ENCODE measurements at places on chromosomes 2 and 18.
A peak's percentile ranks its signal among the peaks of the same experiment; 100 is the strongest.

- no peak for DNase-seq
These were observed 56.3 kb upstream of the FZD5 start for GRCh38 chr2:207825978-207826377.

GRCh38 chr2:218437969-218438368 is 19.0 kb downstream of the VIL1 start:
- DNase-seq: no peak

GRCh38 chr2:240248721-240249422 is 108.4 kb upstream of the OTOS start:
- peak; percentile 55 for DNase-seq

DNA sequence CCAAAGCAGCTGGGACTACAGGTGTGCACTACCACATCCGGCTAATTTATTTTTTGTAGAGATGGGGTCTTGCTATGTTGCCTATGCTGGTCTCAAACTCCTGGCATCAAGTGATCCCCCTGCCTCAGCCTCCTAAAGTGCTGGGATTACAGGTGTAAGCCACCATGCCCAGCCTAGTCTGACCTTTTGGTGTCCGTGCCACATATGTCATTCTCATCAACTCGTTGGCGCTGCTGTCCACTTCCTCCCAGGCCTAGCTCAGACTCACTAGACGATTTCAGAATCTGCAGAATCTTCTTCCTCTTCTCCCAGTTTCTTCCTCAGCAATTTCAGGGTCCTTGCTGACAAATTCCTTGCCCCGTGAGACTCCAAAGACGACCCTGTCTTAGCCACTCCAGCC is 39.8 kb upstream of the DNMT3A start:
- DNase-seq: peak; percentile 47

- DNase-seq: no peak
These were observed 8.0 kb upstream of the KDM3A start for GRCh38 chr2:86433137-86433536.

- no peak for DNase-seq
These were observed 21.2 kb downstream of the QPCT start for GRCh38 chr2:37365669-37366068.

DNA sequence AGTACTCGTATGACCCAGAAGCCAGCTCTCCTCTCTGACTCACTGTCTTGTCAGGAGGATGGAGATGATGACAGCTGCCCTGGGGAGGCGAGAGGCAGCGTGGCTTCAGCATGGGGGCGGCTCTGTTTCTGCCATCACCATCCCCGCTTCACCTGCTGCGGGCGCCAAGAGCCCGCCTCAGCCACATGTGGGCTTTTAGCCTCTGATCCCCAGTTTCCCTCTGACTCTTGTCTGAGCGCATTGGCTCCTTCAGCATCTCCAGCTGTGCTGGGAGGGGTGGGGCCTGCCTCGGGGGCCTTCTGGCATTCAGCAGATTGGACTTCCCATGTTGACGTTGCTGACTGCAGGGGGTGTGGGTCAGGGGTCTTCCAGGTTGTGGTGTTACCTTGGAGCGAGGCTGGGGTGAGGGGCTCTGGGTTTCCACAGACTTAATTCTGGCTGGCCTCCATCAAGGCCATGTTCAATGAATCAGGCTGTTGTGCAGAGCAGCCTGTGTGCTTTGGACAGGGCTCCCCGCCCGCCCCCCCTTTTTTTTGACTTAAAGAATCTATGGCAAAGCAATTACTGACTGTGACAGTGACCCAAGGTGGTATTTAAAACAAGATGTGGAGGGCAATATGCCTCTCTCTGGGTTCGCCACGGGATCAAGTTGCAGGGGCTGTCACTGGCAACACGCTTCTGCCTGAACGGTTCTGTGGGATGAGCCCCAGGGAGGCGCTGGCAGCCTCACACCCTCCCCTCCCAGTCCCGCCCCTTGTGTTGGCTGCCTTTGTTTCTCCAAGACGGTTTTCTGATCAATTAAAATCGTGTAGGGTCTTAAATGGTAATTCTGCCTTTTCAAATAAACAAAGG is 228.3 kb downstream of the LDLRAD4 start:
- DNase-seq: no peak

GRCh38 chr2:170098626-170099312 is 79.2 kb upstream of the MYO3B start:
- DNase-seq: no peak

DNA sequence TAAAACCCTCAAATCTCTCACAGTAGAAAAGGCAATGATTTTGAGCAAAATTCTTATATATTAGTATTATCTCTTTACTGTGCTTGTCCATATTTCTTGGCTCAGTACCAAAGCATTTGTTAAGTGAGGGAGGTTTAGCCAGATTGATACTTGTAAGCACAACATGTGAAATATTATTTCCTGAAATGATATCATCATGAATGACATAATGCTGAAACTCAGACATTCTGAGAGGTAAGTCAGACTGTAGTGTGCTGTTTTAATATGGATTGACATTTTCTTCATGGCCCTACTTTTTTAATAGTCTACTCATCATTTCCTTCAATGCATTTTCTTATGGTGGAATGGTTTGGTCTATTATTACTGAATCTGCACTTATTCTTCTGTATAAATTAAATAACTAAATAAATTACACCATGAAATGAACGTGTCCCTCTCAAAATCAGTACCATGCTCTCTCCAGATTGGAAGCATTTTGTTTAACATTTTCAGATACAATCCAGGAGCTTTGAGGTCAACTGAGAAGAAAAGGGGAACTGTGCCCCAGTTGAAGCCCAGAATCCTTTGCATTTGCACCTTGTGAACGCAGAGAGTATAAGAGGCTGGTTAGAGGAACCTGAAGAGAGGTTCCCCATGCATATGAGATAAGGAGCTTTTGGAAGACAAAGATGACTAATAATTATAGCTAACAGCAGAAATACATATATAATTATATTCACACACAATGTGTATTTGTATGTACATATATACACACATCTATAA is 50.1 kb upstream of the CRACDL start:
- no peak for DNase-seq

GRCh38 chr2:239187464-239188253 is 213.2 kb downstream of the HDAC4 start:
- no peak for DNase-seq

GRCh38 chr2:69469784-69470183 is 32.5 kb upstream of the NFU1 start:
- no peak for DNase-seq

GRCh38 chr2:230772156-230772555 is 59.5 kb downstream of the CAB39 start:
- no peak for DNase-seq

DNA sequence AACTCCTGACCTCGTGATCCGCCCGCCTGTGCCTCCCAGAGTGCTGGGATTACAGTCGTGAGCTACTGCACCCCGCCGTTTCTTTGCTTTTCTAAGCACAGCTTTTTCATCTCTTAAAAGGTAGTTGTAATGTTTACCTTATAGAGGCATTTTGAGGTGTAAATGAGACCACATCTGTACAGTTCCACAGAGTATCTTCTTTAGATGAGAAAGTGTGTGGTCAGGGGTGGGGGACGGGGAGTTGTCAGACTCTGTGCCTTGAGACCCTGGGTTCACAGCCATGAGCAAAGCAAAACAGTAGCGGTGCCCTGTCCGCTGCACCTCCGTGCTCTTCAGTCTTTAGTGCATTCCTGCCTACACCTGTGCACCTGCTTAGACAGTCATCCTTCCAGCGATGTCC is 251.6 kb downstream of the ZNF407 start:
- no peak for DNase-seq

DNA sequence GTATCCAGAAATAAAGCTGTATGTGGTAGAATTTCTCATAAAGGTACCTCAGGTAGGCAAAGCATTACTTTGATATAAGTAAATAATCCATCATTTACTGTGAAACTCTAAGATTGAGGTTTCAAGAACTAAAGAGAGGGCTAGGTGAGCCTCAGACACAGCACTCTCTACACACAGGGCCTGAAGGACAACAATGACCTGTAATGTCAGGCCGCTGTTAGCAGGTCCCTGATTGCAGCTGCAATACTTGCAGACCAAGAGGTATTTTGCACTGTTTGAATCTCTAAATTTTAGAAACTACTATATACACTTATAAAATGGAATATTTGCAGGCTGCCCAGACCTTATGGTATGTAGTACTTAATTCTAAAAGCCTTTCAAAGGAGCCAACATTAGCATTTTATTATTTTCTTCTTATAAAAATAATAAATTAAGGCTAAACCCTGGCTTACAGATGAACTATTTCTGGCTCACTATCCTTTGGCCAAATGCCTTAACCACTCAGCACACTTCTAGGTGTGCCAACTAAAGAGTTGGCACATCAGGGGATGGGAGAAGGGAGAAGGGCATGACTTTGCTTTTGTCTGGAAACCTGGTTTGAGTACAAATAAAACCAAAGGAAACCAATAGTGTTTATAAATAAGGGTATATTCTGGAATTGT is 66.7 kb upstream of the SLC39A10 start:
- DNase-seq: no peak

GRCh38 chr2:169038338-169038757 is 7.2 kb upstream of the ABCB11 start:
- no peak for DNase-seq

DNA sequence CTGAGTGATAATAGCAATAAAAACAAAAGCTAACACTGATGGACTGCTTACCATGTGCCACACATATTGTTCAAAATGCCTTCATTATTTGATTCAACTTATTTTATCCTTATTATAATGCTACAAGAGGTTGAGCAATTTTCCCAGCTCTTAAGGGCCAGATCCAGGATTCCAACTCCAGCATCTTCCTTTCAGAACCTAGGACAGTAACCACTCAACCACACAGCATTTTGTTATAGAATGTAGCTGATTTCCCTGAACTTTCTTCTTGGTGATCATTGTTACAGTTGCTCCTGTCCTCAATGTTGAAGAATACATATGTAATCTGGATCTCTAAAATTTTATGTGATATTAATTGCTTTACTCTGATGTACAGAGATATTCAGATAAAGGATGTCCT is 341.7 kb downstream of the PIK3C3 start:
- DNase-seq: no peak

DNA sequence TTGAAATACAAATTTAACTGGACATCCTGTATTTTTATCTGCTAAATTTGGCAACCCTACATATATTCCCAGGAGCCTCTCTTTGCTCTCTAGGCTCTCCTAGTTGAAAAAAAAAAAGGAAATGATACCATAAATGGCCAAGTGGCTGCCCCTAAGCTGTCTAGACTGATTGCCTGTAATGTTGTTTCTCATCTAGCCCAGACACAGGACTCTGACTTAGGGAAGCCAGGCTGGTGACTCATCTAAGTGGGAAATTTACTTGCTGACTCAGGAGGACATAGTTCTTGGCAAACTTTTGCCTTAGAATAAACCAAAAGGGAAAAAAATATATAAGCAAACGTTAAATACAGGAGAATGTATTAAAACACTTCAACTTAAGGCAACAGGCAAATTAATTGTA is 14.6 kb upstream of the ITGAV start:
- DNase-seq: no peak

DNA sequence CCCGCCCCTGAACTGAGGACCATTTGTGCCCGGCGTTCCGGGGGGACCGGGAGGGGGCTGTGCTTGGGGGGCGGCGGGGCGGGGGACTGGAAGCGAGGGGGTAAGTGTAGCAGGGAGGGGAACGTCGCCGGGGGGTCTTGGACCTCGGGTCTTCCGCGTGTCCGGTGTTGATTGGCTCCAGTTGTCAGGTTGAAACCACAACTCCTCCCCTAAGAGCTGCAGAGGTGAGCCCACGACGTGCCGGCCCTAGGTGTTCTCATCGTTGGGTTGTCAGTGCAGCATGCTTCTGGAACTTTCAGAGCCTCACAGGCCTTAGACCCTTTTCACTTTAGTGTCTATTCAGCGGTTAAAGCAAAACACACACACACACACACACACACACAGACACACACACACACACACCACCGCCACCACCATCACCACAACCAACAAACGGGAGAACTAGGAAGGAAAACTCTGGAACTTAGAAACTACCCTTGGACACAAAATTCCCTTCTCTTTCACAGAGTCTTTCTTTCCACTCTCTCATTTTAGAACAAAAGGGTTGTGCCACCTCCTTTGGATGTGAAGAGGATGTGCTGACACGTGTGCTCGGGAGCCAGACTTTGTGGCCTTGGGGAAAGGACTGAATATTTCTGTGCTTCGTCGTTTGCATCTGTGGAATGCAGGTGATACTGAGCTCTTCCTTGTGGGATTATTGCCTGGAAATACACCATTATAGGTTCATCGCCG is 6.7 kb upstream of the DLX2 start:
- no peak for DNase-seq

DNA sequence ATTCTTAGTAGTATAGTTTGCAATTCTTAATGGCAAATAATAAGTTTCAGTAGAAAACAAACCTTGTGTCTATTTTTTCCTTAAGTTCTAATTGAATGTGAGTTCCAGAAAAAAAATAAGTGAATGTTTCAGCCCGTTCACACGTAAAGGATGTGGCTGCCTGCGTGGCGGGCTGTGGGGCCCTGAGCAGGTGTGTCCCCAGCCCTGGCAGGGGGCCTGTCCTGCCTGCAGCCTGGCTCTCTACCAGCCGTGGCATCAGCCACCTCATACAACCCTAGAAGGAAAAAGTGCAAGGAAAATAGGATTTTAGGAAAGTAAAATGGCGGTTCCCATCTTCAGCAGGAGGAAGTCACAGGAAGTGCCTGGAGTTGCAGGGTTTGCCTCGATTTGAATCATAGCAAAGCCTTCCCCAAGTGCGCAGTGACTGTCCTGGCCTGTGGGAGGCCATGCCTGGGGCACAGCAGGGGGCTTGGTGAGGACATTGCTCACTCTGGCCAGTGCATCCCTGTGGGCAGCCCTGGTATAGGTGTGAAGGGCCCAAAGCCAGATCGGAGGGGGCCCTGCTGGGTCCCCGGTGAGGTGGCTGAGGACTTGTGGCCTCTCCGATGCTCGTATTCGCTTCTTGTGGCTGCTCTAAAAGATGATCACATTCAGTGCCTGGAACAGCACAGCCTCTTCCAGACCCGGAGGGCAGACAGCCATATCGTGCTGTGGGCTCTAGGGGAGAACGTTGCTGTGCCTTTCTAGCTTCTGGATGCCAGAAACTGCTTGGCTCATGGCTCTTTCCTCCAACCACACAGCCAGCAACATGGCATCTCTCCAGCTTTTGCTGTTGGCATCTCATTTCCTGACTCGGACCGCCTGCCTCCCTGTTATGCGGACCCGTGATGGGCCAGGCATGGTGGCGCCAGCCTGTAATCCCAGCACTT is 12.6 kb downstream of the DTYMK start:
- DNase-seq: no peak

- no peak for DNase-seq
These were observed 15.7 kb upstream of the NT5C1B start for GRCh38 chr2:18605115-18605514.

All from spleen (tissue), 13 donors.